IMR-90 (cell line): ENCODE measurements at places on chromosomes 16 and 17. TPM values are rescaled to one million over a fixed set of nuclear protein-coding genes. Genes with fewer than 3 reads are reported as not detected.

DNA sequence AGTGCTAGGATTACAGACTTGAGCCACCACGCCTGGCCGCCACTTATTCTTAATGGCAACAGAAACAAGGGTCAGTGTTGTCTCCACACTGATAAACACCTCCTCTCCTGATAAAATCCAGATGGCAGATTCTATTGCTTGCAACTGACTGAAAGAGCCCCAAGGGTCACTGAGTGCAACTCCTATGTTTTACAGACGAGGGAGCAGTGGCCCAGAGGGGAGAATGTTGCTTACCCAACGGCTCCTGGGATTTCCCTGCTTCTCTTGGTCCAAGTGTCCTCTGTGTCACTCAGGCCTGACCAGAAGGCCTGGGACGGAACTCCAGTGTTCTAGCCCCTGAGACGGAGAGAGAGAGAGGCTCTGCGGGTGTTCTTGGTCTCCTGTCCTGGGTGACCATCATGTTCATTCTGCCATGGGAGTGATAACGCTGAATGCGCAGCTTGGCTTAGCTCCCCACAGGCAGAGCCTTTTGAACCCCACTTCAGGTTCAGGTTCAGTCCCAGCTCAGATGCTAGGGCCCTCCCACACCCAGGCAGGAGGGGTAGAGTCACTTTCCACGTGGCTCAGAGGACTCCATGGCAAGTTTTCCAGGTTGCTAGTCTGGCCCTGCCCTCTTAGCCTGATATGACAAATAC is 77.3 kb upstream of the NLRP1 start:
- no peak overlapping the region for H3K4me3 ChIP-seq
- no peak for DNase-seq
- H3K27ac ChIP-seq = no peak overlapping the region

The TP53TG3F gene
- total RNA-seq = not detected in 2 replicates

The SRCIN1 gene
- total RNA-seq = not detected in 2 replicates

The OR1F1 gene
- total RNA-seq = not detected in 2 replicates

The RBBP6 gene
- total RNA-seq = 7.2 and 13.6 TPM in 2 replicates

The CLDN9 gene
- total RNA-seq = not detected in 2 replicates

DNA sequence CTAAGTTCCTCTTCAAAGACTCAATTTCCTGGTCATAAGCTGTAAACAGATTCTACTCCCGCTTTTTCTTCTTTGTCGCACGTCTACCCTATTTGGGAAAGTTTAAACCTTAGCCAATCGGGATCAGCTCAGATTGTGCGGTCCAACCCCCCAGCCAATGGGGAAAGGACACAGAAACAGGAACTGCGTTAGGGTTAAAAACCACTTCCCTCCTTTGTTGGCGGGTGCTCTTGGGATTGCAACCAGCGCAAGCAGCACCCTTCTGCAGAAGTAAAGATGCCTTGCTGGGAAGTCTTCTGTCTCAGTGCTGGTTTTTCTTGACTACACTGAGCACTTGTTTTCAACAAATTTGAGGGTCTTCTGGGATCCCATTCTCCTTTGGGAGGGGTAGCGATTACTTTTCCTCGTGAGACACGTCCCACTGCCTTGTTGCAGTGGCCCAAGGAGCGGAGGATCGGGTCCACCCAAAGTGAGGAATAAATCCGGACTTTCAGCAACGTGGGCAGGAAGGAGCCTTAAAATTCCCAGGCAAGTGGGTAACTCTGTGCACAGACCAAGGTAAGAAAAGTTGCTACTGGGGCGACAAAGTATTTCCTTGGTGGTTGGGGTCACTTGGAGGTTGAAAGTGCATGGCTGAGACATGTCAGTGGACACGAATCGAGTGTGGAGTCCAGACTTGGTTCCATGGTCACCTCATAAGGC is 1.0 kb upstream of the YPEL3 start:
- peaks cover 6% of the 10 kb centered on the region for H3K36me3 ChIP-seq
- DNase-seq = no peak
- no peak overlapping the region for H3K4me3 ChIP-seq

The UBALD1 gene
- total RNA-seq = 1.3 and 1.9 TPM in 2 replicates

GRCh38 chr17:73603971-73604370 is 40.3 kb downstream of the SDK2 start:
- H3K27ac ChIP-seq = no peak overlapping the region
- H3K4me1 ChIP-seq = no peaks in the 10 kb centered on the region
- no peaks in the 10 kb centered on the region for H3K27me3 ChIP-seq
- no peak for DNase-seq
- no peak overlapping the region for H3K4me3 ChIP-seq

The NLRC3 gene
- total RNA-seq = not detected in 2 replicates

The CES1 gene
- total RNA-seq = not detected in 2 replicates

DNA sequence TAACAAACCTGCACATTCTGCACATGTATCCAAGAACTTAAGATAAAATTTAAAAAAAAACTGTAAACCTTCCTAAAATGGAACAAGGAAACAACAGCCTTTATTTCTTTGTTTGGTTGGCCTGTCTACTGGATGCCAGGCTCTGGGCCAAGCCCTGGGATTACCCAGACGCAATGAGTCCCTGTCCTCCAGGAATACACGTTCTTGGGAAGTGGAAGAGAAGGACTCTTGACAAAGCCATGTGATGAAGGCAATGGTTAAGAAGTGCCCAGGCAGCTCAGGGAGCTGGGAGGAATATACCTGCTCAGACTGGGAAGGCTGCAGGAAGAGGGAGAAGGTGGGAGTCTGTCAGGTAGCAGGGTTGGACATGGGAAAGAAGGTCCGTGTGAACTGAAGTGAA is 115.4 kb downstream of the AXIN2 start:
- no peaks in the 10 kb centered on the region for H3K36me3 ChIP-seq
- no peaks in the 10 kb centered on the region for H3K4me1 ChIP-seq
- no peak overlapping the region for H3K4me3 ChIP-seq
- H3K27me3 ChIP-seq = peaks cover 26% of the 10 kb centered on the region
- DNase-seq = no peak

- no peak overlapping the region; the same call in 1 of the 2 replicates for H3K27ac ChIP-seq
- peaks cover 7% of the 10 kb centered on the region for H3K4me1 ChIP-seq
- DNase-seq = peak; percentile 67
- no peaks in the 10 kb centered on the region for H3K36me3 ChIP-seq
- H3K4me3 ChIP-seq = no peak overlapping the region
Measured at GRCh38 chr17:10051112-10051511, 146.0 kb upstream of the RCVRN start.

The HBA1 gene
- not detected in 2 replicates for total RNA-seq

The IGSF6 gene
- total RNA-seq = not detected in 2 replicates

- no peaks in the 10 kb centered on the region for H3K36me3 ChIP-seq
- H3K27ac ChIP-seq = no peak overlapping the region
- peaks cover 13% of the 10 kb centered on the region for H3K4me1 ChIP-seq
- DNase-seq = peak; percentile 61
- H3K4me3 ChIP-seq = no peak overlapping the region
Measured at GRCh38 chr17:6471531-6472465, 27.5 kb downstream of the PIMREG start.

The ZNF778 gene
- total RNA-seq = 8.3 and 9.9 TPM in 2 replicates

The SBK1 gene
- under 0.01 TPM in 1 of 2 replicates, not detected in the other for total RNA-seq

DNA sequence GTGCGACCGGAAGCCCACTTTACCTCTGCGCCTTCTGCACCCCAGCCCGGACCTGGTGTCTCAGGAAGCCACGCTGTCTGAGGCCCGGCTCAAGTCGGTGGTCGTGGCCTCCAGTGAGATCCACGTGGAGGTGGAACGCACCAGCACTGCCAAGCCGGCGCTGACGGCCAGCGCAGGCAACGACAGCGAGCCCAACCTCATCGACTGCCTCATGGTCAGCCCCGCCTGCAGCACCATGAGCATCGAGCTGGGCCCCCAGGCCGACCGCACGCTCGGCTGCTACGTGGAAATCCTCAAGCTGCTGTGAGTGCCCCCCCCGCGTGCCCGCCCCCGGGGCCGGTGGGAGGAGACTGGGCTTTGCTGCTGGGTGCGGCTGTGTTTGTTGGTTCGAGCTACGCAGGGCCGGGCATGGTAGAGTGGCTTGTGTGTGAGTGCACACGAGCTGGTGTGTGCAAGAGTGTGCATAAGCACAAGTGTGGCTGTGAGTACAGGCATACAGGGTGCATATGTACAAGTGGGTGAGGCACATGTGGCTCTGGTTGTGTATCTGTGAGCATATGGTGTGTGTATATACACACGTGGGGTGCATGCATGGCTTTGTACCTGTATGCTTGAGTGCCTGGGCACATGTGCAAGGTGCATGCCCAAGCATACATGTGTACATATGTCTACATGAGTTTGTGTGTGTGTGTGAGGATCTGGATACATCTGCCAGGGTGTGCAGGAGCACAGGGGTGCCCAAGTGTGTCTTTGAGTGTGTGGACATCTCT is 100.6 kb upstream of the PLCG2 start:
- H3K27me3 ChIP-seq = no peaks in the 10 kb centered on the region
- peaks cover 30% of the 10 kb centered on the region for H3K36me3 ChIP-seq
- H3K4me3 ChIP-seq = no peak overlapping the region
- no peak for DNase-seq
- H3K4me1 ChIP-seq = no peaks in the 10 kb centered on the region

DNA sequence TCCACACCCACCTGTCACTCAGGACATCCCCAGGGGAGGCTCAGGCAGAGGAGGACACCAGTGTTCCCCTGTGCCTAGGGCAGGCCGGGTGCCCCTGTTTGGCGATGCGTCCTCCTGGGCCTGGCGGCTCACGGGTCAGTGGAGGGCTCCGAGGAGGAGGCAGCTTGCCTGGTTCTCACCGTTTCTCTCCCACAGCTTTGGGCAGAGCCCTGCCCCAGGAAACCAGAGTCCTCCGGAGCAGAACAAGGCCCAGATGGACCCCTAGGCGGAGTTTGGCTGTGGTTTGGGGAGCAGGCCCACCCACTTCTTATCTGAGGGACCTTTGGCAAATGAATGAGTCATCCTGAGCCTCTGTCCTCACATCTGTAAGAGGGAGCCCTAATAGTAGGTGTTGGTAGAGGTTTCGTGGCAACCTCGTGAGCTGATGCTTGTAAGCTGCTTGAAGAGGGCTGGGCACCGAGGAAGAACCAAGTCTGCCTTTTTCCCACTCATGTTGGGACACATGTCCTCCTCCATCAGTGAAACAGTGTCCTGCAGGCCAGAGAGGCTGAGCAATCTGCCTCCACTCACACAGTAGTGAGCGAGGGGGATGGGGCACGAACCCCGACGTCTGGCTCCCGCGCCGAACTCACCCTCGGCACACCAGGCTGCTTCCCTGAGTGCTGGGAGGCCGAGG is 247.0 kb upstream of the CIBAR2 start:
- DNase-seq = peak; percentile 34
- no peak overlapping the region for H3K27ac ChIP-seq
- peaks cover 19% of the 10 kb centered on the region for H3K4me1 ChIP-seq
- H3K36me3 ChIP-seq = peaks cover 4% of the 10 kb centered on the region; the same call in 1 of the 2 replicates
- H3K27me3 ChIP-seq = no peaks in the 10 kb centered on the region
- no peak overlapping the region for H3K4me3 ChIP-seq

- H3K36me3 ChIP-seq = peaks cover 40% of the 10 kb centered on the region
- no peak overlapping the region for H3K4me3 ChIP-seq
- no peak for DNase-seq
- H3K4me1 ChIP-seq = peaks cover 32% of the 10 kb centered on the region
- H3K27ac ChIP-seq = no peak overlapping the region; the same call in 1 of the 2 replicates
Measured at GRCh38 chr17:81564778-81565177, 12.6 kb upstream of the FAAP100 start.

- peaks cover 1% of the 10 kb centered on the region; the same call in 1 of the 2 replicates for H3K27me3 ChIP-seq
- DNase-seq = no peak
- no peak overlapping the region for H3K27ac ChIP-seq
- H3K4me3 ChIP-seq = no peak overlapping the region
Measured at GRCh38 chr16:86899151-86899550, 320.8 kb downstream of the FOXL1 start.

GRCh38 chr16:68749432-68749831 is 12.3 kb downstream of the CDH1 start:
- no peak overlapping the region for H3K4me3 ChIP-seq
- peaks cover 23% of the 10 kb centered on the region for H3K27me3 ChIP-seq
- H3K36me3 ChIP-seq = no peaks in the 10 kb centered on the region
- DNase-seq = no peak
- H3K27ac ChIP-seq = no peak overlapping the region

The TMC5 gene
- total RNA-seq = not detected in 2 replicates

The SLC22A31 gene
- total RNA-seq = 0.18 and 0.56 TPM in 2 replicates

The CD300E gene
- total RNA-seq = not detected in 2 replicates

- peaks cover 73% of the 10 kb centered on the region for H3K36me3 ChIP-seq
- no peak overlapping the region for H3K27ac ChIP-seq
- no peaks in the 10 kb centered on the region for H3K27me3 ChIP-seq
- H3K4me1 ChIP-seq = no peaks in the 10 kb centered on the region
Measured at GRCh38 chr16:31083081-31083480, 5.7 kb downstream of the PRSS53 start.

The RDM1 gene
- 0.18 TPM in 1 of 2 replicates, not detected in the other for total RNA-seq

DNA sequence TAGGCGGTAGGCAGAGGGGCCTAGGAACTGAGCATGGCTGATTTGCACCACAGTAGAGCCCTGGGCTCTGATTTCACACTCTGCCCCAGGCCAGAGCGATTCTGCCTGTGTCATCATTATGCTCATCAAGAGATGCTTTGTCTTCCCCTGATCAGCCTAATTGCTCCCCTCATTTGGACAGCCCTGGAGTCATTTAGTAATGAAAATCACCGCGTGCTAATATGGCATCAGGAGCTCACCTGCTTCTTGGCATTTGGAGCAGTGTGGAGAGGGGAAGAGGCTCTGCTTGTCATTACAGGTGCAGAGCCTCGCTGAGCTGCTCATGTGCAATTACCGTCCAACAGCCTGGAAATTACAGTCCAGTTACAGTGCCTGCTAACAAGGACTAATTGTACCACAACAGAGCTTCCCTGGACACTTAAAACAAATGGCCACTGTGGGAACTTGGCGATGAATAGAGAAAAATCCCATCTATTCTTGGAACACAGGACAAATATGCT is 157.1 kb upstream of the WSCD1 start:
- H3K4me1 ChIP-seq = no peaks in the 10 kb centered on the region
- no peak for DNase-seq
- H3K27me3 ChIP-seq = no peaks in the 10 kb centered on the region
- H3K27ac ChIP-seq = no peak overlapping the region

DNA sequence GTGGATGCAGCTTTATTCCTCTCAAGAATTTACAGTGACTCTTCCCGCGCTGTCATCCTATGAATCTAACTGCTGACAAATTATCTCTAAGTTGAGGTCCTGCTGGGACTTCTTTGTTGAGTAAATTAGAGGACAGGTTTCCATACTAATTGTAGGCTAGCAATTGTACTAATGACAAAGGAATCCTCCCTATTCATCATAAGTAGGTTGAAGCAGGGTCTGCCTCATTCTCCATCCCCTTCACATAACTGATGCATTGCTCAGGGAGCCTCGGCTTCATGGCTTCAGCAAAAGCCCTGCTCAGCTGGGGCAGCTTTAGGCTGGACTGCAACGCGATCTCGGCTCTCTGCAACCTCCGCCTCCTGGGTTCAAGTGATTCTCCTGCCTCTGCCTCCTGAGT is 83.1 kb upstream of the IRX6 start:
- H3K4me3 ChIP-seq = no peak overlapping the region
- H3K4me1 ChIP-seq = no peaks in the 10 kb centered on the region
- no peaks in the 10 kb centered on the region for H3K36me3 ChIP-seq
- no peak overlapping the region for H3K27ac ChIP-seq
- H3K27me3 ChIP-seq = no peaks in the 10 kb centered on the region
- DNase-seq = no peak

The ACSM2A gene
- total RNA-seq = not detected in 2 replicates

- H3K4me3 ChIP-seq = no peak overlapping the region
- H3K36me3 ChIP-seq = no peaks in the 10 kb centered on the region
- no peak overlapping the region for H3K27ac ChIP-seq
- no peaks in the 10 kb centered on the region for H3K4me1 ChIP-seq
Measured at GRCh38 chr16:10668322-10669045, 26.2 kb downstream of the TEKT5 start.

The IFI35 gene
- total RNA-seq = 13.1 and 17.0 TPM in 2 replicates

- H3K27ac ChIP-seq = no peak overlapping the region
- H3K4me1 ChIP-seq = no peaks in the 10 kb centered on the region
- no peak for DNase-seq
Measured at GRCh38 chr16:21224800-21225199, 8.7 kb upstream of the ANKS4B start.

The ASGR2 gene
- not detected in 2 replicates for total RNA-seq
